ENCODE measurements at places on chromosomes 4 and X. TPM values are rescaled to one million over a fixed set of nuclear protein-coding genes. Genes with fewer than 3 reads are reported as not detected.
A peak's percentile ranks its signal among the peaks of the same experiment; 100 is the strongest.

DAPP1 gene
- 3.4 TPM for total RNA-seq

GASK1B gene
- total RNA-seq, result 7.8 TPM

GRCh38 chrX:122567911-122568310, 616.2 kb upstream of the GRIA3 start:
- no peak for DNase-seq

DNA sequence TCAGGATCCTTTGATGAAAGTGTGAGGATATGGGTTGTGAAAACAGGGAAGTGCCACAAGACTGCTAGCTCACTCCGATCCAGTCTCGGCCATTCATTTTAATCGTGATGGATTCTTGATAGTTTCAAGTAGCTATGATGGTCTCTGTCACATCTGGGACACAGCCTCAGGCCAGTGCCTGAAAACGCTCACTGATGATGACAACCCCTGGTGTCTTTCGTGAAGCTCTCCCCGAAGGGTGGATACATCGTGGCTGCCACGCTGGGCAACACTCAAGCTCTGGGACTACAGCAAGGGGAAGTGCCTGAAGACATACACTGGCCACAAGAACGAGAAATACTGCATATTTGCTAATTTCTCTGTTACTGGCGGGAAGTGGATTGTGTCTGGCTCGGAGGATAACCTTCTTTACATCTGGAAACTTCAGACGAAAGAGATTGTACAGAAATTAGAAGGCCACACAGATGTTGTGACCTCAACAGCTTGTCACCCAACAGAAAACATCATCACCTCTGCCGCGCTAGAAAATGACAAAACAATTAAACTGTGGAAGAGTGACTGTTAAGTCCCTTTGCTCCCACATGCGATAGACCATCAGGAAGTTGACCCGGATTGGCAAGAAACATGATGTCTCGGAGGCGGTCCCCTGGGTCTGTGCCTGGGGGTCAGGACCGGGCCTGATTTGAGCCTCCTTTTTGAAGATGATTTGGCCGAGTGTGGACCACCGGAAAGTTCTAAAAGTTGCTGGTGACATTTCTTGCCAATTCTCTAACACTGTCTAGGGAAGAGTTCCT, 22.2 kb downstream of the LIAS start:
- DNase-seq, result no peak

- DNase-seq, result no peak
Observed at GRCh38 chr4:70722199-70722791, 531 bp downstream of the RUFY3 start.

DNA sequence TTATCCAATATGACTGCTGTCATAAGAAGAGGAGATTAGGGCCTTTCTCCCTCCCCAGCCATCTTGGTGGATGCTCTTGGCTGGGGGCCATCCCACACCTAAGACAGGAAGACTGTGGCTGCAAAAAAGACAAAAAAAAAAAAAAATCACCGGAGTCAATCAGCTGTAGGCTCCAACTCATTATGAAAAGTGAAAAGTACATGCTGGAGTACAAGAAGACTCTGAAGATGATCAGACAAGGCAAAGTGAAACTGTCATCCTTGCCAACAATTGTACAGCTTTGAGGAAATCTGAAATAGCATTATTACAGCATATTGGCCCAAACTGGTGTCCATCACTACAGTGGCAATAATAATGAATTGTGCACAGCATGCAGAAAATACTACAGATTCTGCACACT, 5.2 kb downstream of the EGFL6 start:
- no peak for DNase-seq

DNA sequence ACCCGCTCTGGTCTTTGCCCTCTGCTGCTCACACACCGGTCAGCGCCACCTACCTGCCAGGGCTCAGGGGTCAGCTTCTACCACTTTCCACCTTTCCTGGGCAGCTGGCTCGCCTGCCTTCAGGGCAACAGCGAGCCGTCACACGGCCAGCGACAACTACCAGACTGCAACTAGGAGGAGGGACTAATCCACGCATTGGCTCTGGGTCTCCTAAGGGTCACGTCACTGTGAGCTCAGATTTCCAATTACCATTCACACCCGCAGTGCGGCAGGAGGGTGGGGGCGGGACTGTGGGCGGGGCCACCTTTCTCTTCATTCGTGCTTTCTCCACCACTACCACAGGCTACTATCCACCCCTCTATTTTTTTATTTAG, at the start of gene BEX5:
TSS of gene BEX5 (minus strand) at position 172 of the 374 bp plus-strand sequence. CDS start 1,712 bp downstream, outside the sequence.
- peak; percentile 47 for DNase-seq

GRCh38 chr4:2219233-2219760, 22.6 kb downstream of the HAUS3 start:
- no peak for DNase-seq

CLDN34 gene
- 1.1 TPM for total RNA-seq

Data from left colon (tissue), 2 donors.